Right hindlimb (tissue), 1 donor: ENCODE measurements at places on chromosomes 2 and 18.

GRCh38 chr2:15074751-15075700 lies 442.5 kb downstream of the LRATD1 start:
- no peak for DNase-seq

DNA sequence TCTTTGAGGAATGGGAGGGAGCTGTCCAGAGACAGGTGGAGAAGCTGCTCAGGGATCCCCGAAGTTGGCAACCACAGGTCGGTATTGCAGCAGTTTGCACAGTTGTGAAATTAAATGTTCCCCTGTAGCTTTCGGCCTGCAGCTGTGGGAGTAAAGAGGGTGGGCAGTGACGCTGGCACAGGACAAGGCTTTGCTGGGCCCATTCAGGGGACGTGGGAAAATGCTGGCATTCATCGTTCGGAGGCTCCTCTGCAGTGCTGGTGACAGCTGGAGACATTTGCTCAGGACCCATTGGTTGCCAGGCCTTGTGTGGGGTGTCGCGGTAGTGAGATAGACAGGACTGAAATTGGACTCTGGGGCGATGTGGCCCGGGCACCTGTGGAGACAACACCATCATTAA lies 173.7 kb downstream of the MYCN start:
- peak; percentile 73 for DNase-seq

DNA sequence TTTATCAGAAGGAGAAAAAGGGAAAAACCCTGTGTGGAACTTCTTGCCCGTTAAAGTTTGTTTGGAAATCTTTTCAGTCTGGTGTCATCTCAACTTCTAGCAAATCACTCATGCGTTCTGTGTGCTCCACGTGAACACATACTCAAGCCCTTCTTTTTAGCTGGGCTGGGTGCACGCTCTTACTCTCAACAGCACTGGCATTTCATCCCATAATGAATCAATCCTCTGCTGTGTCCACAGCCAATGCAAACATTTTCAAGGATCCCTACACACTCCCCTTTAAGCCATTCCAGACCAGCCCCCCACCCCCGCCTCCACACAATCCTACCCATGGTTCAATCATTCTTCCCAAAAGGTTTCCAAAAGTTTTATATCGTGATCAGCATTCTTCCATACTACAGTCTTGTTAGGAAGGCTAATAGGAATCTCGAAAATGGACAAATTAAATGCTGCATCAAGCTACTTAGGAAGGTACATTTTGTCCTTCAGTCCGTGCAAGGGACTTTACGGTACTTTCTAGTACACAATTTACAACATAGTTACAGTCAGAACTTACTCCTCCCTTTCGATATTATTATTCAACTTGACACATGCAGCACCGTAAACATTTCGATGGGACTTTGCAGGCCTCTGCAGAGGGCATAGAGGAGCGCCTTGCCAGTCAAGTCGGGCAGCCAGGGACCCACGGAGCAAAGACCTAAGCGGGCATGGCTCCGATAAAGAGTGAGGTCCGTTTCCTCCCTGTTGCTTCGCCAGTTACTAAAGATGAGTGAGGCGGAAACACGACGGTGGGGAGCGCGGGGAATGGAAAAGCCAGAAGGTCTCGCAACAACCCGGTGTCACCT lies 1.4 kb downstream of the PTGR3 start:
- peak; percentile 47 for DNase-seq

GRCh38 chr2:201858281-201859184 lies 52.2 kb downstream of the CDK15 start:
- DNase-seq, result peak; percentile 27

DNA sequence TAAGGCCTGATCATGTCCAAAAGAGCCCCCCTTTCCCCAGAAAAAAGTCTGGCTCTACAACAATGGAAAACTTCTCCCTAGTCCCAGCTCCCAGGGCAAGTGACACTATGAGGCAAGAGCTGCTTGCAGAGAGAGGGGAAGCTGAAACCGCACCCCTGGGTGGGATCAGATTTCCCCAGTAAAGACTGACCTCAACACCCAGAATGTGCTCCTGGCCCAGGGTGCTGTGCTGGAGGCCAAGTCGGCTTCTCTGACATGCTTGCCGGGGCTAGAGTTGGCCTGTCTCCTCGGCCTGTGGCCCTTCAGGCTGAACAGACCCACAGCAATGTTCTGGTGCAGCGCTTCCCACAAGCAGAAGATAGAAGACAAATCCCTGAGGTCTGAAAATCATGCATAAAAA lies 18.4 kb upstream of the ST8SIA3 start:
- DNase-seq, result no peak
